Tibial nerve (tissue), 4 donors: ENCODE measurements at places on chromosomes 2 and 18. TPM values are rescaled to one million over a fixed set of nuclear protein-coding genes. Genes with fewer than 3 reads are reported as not detected.
A peak's percentile ranks its signal among the peaks of the same experiment; 100 is the strongest.

DNA sequence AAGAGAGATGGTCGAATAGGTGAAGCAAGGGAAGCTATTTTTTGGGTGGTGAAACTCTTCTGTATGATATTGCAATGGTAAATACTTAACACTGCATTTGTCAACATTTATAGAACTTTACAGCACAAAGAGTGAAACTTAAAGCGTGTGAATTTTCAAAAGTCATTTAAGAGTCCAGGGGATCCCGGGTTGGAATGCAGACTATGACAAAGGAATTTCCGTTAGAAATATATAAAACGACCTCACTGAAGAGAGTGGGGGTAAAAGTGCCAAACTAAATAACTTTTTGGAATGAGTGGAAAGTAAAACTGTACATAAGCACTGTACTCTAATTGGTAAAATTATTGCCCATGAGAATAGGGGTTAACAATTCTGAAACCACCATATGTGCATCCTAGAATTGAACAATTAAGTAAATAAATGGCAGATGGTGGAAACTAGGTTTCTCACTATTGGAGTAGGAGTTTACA is 191.0 kb upstream of the FN1 start:
- no peaks in the 10 kb centered on the region for H3K27me3 ChIP-seq
- H3K27ac ChIP-seq: no peak overlapping the region
- DNase-seq: no peak
- no peaks in the 10 kb centered on the region for H3K4me1 ChIP-seq

- no peak overlapping the region for H3K4me3 ChIP-seq
- H3K27ac ChIP-seq: peak overlapping the region; percentile 20
- H3K4me1 ChIP-seq: no peaks in the 10 kb centered on the region
- H3K27me3 ChIP-seq: no peaks in the 10 kb centered on the region
- DNase-seq: no peak
Measured at GRCh38 chr2:46082531-46083485, 214.4 kb upstream of the EPAS1 start.

Gene PCARE
- total RNA-seq: 0.22 TPM

Gene DYNAP
- total RNA-seq: not detected

DNA sequence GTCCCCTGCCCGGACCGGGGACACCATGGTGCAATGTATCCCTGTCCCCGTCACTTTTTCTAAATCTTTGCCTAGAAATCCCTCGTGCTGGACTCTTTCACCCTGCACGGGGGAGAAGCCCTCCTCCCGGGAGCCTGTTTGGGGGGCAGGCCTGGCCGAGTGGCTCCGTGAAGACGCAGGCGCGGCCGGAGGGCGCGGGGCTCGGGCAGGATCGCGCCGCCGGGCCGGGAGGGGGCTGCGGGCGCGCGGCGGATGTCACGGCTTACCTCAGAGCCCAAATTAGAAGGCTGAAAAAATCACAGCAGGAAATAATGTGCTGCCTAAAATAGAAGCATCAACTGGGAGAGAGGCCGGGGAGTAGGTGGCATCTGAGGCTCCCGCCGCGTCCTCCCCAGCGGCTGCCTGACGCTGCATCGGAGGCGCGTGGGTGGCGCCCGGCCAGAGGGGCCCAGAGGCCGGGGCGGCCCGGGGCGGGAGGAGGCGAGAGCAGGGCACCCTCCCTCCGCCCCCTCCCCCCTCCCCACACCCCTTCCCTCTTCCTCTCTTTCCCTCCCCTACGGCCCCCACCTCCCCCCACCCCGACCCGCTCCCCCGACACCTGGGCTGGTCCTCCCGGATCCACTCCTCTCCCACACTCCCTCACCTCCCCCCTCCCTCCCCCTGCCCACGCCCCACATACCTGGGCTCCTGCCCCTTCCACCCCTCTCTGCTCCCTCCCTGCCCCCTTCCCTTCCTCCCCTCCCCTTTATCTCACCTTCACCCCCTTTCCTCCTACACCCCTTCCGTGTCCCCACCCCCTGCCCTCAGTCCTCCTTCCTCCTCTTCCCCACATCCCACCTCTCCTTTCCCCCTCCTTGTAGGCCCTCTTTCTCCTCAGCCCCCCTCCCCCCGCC is 51.9 kb downstream of the SLC4A1AP start:
- H3K27ac ChIP-seq: peak overlapping the region; percentile 64
- H3K4me3 ChIP-seq: peak overlapping the region; percentile 37
- no peaks in the 10 kb centered on the region for H3K36me3 ChIP-seq
- DNase-seq: no peak
- H3K27me3 ChIP-seq: no peaks in the 10 kb centered on the region
- H3K4me1 ChIP-seq: peaks cover 16% of the 10 kb centered on the region

Gene DIPK1C
- total RNA-seq: not detected

GRCh38 chr2:186486651-186487647 is 889 bp downstream of the ZC3H15 start:
- no peaks in the 10 kb centered on the region for H3K27me3 ChIP-seq
- H3K4me1 ChIP-seq: no peaks in the 10 kb centered on the region
- peak overlapping the region; percentile 84 for H3K4me3 ChIP-seq
- H3K36me3 ChIP-seq: no peaks in the 10 kb centered on the region
- DNase-seq: no peak

Gene SULT1C2
- 2.0 TPM for total RNA-seq

Gene NT5C1B
- not detected for total RNA-seq
